ENCODE measurements at places on chromosomes 4 and X.

DNA sequence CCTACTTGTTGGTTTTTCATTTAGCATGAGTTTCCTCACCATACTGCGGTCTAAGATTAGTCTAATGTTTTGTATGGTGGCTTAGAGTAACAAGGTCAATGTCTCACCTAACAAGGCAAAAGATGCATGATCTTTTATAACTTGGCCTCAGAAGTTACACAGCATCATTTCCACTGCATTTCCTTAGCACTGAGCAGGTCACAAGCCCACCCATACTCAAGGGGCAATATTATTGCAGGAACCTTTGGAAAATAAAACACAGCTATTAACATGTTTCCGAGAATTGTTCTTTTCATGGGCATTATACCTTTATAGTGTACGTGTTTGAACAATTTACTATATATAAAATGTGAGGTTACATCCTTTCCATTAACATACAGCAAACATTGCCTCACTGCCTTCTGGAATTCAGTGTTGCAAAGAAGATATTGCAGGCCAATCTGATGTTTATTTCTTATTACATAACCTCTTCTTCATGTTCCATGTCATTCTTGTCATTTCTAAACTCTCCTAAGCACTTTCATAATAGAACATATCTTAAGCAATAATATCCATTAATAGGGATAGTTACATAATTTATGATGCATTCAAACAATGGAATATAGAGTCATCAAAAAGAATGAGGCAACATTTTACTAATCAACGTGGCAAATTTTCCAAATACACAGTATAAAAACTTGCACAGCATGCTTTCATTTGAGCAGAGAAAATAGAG, 153.8 kb downstream of the AREG start:
- no peak for DNase-seq

DNA sequence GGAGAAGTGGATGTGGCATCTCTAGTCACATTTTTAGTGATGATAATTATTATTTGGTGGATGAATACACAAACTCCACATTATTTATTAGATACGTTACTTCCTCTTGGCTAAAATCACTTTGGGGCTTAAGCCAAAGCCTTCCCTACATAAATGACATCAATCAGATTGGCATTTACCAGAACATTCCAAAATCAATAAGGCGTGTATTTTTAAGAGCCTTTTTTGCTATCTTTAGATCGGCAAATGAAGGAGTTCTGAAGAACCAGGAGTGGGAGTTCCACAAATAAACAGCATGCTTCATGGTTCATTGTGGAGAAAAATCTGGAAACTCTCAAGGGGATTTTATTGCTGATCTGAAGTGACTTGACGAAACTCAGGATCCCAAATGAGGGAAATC, 89.7 kb downstream of the AMELX start:
- DNase-seq: no peak

- no peak for DNase-seq
Observed at GRCh38 chr4:168723020-168723419, 226.2 kb downstream of the PALLD start.

DNA sequence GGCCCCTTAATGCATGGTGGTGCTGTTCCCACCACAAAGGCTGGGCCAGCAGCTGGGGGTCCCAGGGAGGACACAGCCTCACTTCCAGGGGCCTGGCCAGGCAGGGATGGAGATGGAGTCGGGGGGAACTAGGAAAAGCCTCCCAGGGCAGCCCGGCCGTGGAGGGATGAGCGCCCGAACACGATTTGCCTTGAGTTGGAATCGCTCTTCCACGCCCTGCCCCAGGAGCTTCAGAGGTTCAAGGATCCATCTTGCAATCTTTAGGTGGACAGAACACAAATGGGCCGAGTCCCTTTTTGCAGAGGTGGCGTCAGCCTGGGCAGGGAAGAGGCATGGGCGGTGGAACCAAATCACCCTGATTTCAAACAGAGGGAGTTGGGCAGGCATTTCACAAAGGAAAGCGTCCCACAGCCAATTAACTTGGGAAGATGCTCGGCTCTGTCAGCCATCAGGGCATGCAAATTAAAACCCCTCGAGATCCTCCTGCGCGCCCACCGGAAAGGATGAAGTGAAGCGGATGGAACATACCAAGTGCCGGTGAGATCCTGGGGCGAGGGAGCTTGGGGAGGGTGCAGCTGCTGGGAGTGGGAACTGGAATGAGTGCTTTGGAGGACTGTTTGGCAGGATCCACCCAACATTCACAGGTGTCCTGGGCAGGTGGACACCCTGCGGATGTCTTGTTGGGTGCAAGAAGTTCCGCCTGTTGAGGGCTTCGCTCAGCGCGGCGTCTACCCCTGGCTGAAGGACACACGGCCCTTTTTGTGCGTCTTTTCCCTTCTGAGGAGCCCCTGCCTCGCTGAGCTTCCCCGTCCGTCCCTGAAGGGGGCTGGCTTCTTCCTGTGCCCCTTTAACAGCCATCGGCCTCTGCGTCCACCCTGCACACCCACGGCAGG, 75.7 kb downstream of the HTRA3 start:
- DNase-seq: no peak

GRCh38 chr4:9929111-9929510, 92.2 kb downstream of the SLC2A9 start:
- no peak for DNase-seq

All from T follicular helper cell (primary cell).